ENCODE measurements at places on chromosomes 4 and X.
A peak's percentile ranks its signal among the peaks of the same experiment; 100 is the strongest.

- DNase-seq: peak; percentile 5
Observed at GRCh38 chr4:8592366-8593263, at the start of gene CPZ. TSS of gene CPZ (plus strand) at chr4:8592765. CDS start at chr4:8592834, 69 bp downstream.

DNA sequence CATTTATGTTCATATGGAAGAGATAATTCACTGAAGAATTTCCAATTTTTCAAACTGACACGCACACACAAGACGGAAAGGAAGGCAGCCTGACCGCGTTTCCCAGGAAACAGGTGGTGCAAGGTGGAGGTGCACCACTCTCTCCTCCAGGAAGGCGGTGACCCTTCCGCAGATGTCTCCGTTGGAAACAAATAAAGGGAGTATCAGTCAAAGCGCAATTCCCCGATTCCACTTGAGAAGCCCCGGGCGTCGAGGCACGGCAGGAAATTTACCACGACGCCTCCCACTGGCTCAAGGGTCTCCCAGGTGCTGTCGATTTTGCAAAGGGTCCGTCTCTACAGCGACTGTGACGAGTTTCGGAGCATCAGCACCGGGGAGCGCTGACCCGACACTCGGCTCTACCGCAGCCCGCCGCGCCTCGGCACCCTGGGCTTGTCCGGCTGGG, 770 bp upstream of the TIGD2 start:
- no peak for DNase-seq

GRCh38 chr4:143424276-143424675, 87.6 kb downstream of the GAB1 start:
- DNase-seq: no peak

DNA sequence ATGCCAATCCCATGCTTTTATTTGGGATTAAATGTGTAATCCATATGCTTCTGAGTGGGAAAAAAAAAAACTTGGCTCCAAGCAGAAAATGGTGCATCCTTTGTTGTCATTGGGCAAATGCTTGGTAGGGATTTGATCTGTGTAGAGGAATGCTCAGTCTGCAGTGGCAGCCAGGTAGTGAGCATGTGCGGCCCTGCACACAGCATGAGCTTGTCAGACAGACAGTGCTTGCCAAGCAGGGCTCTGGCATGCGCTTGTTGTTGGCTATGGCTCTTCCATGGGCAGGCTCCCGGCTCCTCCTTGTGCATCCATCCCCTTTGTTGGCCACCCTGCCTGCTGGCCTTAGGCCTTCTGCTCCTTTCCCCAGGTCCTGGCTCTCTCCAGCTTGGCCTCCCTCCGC, 130.3 kb downstream of the GPR143 start:
- DNase-seq: no peak

DNA sequence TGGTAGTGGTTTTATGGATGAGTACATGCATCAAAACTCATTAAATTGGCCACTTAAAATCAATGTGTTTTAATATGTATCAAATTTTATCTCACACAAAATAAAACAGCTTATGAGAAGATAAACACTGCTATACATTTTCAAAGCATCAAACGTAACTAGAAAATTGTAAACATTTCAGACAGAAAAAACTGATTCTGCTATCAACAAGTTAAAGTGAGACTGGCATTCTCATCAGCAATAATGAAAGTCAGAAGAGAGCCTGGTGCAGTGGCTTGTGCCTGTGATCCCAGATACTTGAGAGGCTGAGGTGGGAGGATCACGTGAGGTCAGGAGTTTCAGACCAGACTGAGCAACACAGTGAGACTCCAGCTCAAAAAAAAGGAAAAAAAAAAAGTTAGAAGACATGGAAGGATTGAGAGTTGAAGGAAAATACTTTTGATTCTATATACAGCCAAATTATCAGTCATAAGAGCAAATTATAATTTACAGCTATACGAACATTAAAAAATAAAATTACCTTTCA, 2.9 kb downstream of the TBCK start:
- no peak for DNase-seq

DNA sequence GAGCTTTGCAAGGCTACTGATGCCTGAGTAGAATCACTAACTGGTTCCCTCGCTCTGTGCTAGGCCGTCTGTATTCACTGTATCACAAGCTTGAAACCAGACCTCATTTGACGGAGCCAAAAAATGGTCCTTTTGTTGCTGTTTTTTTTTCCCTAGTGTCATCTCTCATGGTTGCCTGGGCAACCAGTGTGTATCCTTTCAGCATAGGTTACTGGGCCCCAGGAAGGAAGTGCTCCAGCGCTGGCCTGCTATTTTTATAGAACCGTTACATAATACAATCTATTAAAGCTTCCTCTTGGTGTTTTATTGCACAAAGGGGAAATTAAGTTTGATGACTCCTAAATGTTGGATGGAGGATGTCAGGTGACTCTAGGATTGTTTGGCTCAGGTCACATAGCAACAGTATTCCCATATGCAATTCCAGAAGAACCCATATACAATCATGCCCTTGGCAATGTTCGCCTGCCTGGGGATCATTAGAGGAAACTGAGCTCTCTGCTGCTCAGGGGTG, 220.4 kb downstream of the SPRY1 start:
- peak; percentile 71 for DNase-seq

GRCh38 chr4:47313384-47313783, 150.1 kb downstream of the COMMD8 start:
- no peak for DNase-seq

DNA sequence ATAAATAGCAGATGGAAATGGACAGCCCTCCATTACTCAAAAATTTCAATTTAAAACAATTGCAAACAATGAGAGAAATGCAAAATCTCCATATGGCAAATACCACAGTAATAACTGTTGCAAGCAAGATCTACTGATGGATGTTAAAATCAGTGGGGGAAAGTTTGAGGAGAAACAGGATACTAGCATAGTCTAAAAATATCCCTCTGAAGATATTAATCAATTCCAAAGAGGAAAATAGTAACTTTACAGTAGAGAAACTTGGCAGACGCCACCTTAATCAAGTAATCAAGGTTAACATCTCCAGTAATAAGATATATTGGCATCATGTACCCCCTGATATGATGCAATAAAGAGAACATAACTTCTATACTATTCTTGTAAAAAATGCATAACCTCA, 344.8 kb downstream of the ZNF674 start:
- DNase-seq: no peak

DNA sequence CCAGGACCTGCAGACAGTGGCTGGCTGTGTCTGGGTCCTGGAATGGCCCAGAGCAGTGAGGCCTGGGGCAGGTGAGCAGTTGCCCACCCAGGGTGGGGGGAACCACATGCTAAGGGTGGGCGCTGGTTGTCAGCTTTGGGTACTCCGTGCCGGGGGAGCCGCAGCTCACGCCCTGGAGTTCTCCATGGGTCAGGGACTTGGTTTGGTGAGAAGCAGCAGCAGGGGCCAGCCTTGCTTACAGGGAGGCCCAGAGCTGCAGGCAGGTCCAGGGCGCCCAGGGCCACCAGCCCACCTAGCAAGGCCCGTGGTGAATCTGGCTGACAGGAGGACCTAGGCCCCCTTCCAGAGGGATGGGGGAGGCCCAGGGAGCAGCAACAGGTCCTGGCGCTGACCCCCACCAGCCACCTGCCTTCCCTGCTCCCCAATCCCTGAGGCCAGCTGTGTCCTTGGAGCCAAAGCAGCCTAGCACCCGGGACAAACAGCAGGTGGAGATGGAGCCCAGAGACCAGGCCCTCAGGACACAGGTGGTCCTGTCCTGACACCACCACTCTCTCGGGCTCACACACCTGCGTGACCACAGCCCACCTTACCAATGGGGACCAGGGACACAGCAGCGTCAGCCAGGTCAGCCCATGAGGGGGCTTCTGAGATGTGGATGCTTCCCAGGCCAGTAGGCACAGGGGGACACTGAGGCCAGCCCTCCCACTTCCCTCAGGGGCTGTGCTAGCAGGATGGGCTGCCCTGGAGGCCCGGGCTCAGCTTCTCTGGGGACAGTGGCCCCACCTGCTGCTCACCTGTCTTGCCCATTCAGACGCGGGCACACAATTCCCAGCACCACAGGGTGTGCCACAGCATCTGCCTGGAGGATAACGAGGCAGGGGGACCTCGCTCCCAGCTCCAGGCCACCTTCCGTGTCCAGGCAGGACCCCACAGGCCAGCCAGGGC, 3.5 kb downstream of the MXD4 start:
- no peak for DNase-seq

DNA sequence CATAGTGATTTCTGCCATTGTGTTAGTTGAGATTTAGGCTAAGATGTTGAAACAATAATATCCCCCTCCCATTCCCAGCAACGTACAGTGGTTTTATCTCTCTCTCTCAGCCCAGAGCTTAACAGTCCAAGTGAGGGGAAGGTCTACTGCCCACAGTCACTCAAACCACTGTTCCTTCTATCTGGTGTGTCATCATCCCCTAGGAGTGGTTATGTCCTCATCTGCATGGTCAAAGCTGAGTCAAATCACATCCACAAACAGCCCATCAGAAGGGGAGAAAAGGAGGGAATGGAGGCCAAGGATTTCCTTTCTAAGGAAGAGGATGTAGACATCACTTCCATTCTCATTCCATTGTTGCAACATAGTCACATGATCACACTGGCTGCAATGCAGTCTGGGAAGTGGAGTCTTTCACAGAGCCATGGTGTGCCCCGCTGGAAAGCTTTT, 42.8 kb upstream of the CHRNA9 start:
- no peak for DNase-seq

GRCh38 chr4:128527351-128527750, 239.7 kb upstream of the PGRMC2 start:
- no peak for DNase-seq
